Activated CD8-positive, alpha-beta T cell treated with anti-CD3 and anti-CD28 coated beads, Interleukin-2, amount 10 ng/mL, durations not matched to agents 7 days and 5 days (primary cell): ENCODE measurements at places on chromosomes 3 and 15. TPM values are rescaled to one million over a fixed set of nuclear protein-coding genes. Genes with fewer than 3 reads are reported as not detected.

DNA sequence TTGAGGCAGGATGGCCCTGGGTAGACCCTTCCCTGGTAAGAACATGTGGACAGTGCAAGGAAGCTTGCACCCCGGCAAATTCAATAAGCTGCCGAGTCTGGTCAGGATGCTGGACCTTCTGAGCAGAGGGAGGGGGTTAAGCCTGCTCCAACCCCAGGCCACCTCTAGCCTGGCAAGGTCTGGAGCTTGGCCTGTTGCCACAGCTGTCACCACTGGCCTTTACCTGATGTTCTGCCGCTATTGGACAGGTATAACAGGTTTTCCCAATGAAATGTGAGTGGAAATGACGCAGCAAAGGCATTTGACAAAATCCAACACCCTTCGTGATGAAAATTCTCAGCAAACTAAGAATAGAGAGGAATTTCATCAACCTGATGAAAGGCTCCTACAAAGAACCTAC is 699 bp upstream of the MESP1 start:
- H3K4me1 ChIP-seq, result no peaks in the 10 kb centered on the region
- H3K4me3 ChIP-seq, result no peak overlapping the region
- DNase-seq, result no peak
- no peaks in the 10 kb centered on the region for H3K36me3 ChIP-seq
- H3K27ac ChIP-seq, result no peak overlapping the region
- peaks cover 27% of the 10 kb centered on the region for H3K27me3 ChIP-seq

GRCh38 chr3:172680684-172681083 is 30.2 kb downstream of the NCEH1 start:
- peaks cover 15% of the 10 kb centered on the region for H3K4me1 ChIP-seq
- no peak for DNase-seq
- no peaks in the 10 kb centered on the region for H3K36me3 ChIP-seq
- no peaks in the 10 kb centered on the region for H3K27me3 ChIP-seq

DNA sequence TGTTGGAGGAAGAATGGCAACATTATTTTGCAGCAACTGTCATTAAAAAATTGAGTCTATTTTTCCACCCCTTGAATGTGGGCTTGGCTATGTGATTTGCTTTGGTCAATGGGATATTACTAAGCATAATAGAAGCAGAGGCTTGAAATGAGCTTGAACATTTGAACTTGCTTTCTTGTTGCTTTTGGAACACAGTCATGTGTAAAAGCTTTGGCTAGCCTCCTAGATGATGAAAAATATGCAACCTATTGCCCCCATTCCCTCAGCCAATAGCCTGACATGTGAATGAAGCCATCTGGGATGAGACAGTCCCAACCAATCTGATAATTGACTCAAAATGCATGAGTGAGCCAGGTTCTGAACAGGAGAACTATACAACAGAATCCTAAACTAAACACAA is 78.4 kb downstream of the PLSCR2 start:
- H3K36me3 ChIP-seq, result no peaks in the 10 kb centered on the region
- no peaks in the 10 kb centered on the region for H3K4me1 ChIP-seq
- no peak for DNase-seq
- H3K27me3 ChIP-seq, result peaks cover 9% of the 10 kb centered on the region

ELP6 gene
- total RNA-seq, result 52.1 TPM

PLCH1 gene
- total RNA-seq, result 2.0 TPM
